Activated gamma-delta T cell (primary cell): ENCODE measurements at places on chromosomes 16 and 17.

GRCh38 chr17:82280537-82280936 lies 7.0 kb upstream of the CSNK1D start:
- no peak for DNase-seq

- DNase-seq = no peak
These were observed 33.7 kb downstream of the IQCK start for GRCh38 chr16:19751478-19752385.

DNA sequence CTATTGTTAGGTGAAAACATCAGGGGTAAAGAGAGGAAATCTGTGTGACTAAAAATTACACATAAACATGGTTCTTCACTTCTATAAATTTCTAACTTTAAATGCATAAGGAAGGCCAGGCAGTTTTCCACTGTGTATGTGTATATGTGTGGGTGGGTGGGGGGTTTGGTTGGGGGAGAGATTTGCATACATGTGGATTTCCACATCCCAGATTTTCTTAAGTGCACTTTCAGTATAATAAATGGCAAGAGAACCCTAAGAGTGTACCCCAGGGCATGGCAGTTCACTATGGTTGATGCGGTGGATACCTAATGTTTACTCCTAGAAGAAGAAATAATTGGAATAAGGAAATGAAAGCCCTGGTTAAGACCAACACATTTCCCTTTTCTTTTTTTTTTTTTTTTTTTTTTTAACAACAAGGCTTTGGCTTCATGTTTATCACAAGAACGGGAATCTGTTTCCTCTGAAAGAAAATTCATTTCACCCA lies 451.8 kb upstream of the CCL2 start:
- DNase-seq = no peak

GRCh38 chr16:65698791-65699321 lies 577.0 kb upstream of the CDH11 start:
- DNase-seq = no peak

- DNase-seq = no peak
These were observed 17.4 kb upstream of the INPP5K start for GRCh38 chr17:1533661-1534325.

- DNase-seq = no peak
These were observed 407.6 kb downstream of the TMEM114 start for GRCh38 chr16:8182761-8183160.

DNA sequence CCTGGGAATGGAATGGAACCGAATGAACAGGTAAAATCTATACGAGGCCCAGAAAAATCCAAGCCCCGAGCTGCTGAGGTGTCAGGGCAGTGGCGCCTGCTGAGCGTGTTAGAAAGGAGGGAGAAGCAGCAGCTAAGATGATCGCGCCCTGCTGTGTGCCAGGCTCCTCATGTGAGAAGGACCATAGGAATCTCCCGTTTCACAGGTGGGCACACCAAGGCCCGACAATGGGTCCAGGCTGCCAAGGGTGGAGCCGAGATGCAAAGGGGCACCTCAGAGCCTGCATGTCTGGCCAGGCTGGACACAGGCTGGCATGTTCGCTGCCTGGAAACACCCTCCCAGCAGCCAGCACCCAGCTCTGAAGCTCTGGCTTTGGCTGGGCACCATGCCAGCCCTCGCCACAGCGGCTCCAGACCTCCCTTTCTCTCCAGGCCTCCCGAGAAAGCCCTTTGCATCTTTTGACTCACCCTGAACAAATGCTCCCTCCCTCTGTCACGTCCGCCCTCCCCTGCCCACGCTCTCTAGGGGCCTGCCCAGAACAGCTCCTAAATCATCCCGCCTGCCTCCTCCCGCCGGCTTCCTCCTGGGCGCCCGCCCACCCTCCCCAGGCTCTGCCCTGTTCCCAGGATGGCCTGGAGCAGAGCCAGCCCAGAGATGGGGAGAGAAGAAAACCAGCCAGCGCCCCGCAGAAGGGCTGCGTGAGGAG lies 217.8 kb upstream of the GSE1 start:
- no peak for DNase-seq

DNA sequence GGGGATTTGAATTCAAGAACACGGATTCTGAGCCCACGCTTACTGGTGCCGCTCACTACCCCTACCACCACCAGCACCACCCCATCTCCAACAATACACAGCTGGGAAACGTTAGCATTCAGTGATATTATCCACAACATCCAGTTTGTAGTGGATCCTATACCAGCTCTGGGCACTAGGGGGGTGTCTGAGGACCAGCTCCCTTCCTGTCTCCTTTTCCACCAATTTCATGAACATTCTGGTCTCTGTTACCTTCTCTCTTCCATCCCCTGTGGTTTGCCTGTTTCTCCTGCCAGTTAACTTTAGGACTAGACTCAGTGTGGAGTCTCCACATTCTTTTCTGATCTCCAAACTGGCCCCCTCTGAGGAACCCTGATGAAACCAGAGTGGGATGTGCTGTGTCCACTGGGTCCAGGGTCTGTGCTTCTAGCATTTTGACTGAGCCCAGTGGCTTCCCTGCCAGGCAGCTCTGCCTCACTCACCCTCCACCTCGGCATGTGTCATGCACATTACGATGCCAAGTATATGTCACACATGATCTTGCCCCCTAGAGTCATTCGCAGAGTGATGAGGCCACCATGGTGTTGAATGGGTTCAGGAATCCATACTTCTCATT lies 187.0 kb upstream of the CDH13 start:
- no peak for DNase-seq

DNA sequence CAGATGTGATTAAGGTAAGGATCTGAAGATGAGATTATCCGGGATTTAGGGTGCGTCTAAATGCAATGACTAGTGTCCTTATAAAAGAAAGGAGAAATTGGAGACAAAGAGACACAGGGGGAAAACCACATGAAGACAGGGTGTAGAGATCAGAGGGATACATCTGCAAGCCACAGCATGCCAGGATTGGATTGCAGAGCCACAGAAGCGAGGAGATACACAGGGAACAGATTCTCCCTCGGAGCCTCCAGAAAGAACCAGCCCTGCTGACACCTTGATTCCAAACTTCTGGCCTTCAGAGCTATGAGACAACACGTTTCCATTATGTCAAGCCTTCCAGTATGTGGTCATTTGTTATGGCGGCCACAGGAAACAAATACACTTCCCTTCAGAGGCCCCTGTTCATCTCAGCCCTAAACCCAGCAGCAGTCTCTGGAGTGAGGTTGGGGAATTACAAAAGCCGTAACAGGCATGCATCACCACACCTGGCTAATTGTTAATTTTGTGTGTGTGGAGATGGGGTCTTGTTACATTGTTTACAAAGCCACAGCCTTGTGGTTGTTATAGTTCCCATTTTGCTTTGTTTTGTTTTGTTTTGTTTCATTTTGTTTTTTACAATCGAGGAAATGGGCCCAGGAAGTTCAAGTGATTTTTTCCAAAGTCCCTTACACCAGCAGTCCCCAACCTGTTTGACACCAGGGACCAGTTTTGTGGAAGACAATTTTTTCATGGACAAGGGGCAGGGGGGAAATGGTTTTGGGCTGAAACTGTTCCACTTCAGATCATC lies 51.6 kb upstream of the LYRM9 start:
- DNase-seq = no peak

DNA sequence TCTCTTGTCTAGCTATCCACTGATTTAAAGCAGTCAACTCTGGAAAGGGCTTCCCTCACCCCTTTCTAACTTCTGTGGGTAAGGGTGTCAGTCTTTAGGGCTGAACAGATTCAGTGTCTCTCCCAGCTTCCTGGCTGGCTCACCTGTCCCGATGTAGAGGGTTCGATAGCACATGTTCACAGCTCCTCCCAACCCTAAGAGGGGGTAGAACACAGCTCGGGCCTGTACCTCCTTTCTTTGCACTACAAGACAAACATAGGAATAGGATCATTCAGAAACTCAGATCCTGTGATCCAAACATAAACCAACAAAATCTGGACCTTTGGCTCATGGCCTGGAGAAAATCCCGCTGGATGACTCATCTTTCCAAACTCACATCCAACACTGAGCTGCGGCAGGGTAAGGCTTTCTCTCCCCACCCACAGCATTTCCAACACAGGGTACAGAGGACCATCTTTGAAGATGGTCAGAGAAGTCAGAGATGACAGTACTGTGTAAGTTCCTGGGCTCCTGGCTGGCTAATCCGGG lies 5.8 kb upstream of the DHRS13 start:
- no peak for DNase-seq

DNA sequence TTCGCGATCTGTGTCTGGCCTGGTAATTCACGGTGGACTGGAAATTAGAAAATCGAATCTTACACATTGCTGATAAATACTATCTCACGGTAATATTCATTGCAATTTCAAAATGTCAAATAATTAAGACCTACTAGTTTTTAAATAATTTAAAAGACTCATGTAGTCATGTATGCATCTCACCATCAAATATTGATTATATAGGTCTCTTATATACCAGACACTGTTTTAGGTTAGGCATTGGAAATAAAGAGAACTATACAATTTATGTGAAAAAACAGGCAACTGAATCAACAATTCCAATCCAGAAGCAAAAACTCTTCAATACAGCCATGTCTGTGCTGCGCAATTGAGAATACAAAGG lies 7.5 kb upstream of the PIRT start:
- DNase-seq = no peak

DNA sequence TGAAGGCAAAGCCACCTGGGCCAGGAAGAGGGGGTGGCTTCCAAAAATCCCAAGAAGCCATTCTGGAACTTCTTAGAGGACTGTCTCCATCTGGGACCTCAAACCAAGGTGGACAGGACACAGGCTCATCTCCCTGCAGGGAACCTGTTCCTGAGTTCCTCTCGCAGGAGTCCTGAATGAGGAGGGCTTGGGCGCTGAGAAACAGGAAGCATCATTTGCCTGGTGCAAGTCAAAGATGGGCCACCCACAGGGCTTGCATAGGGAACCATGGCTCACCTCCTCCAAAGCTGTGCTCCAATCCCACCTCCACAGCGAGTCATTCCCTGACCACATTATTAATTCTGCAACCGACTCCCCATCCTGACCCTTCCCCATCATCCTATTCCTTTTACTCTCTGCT lies 55.0 kb upstream of the RPL38 start:
- no peak for DNase-seq

DNA sequence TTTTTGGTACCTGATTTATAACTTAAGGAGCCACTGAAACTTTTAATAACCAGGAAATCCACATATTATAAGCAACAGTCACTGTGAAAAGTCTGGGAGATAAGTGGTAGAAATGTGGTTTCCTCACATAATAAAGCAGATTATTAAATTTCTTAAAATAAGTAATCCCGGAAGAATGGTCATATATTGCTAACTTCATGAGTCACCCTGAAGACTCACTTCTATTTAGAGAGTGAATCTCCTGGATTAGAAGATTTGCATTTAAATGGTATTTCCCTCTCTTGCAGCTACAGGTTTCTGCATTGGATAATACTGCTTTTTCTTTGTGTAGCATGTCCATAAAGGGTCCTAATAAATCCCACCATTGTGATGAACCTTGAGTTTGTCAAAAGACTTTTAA lies 1286.8 kb upstream of the CDH8 start:
- DNase-seq = no peak

GRCh38 chr17:29331075-29331707 lies 37.2 kb upstream of the NUFIP2 start:
- DNase-seq = no peak

DNA sequence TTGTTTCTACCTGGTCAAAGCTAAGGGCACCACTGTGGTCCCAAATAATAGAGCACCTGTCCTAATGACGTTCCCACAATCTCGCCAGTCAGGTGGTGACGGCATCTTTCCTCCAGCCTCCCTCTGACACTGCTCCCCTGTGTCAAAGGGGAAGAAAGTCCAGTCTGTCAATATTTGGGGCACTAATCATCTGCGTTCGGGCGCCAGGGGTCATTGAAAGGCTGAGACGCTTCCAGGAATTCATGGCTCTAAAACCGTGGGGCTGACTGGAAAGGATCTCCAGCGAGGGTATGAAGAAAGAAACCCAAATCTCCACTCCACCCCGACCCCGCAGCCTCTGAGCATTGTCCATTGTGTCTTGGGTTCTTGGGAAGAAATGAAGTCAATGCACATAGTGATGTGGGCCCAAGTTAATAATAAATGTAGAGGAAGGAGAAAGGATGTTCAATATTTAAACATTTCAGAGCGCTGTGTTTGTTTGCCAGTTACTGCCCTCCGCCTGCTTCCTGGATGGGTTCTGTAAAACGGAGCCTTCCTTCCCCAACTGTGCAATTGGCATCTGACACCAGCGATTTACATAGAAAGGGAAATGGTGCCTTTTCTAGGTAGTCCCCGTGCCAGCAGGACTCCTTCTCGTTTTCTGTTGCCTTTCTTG lies 103.2 kb downstream of the SOCS1 start:
- no peak for DNase-seq

GRCh38 chr16:85862476-85863383 lies 36.2 kb upstream of the IRF8 start:
- no peak for DNase-seq

DNA sequence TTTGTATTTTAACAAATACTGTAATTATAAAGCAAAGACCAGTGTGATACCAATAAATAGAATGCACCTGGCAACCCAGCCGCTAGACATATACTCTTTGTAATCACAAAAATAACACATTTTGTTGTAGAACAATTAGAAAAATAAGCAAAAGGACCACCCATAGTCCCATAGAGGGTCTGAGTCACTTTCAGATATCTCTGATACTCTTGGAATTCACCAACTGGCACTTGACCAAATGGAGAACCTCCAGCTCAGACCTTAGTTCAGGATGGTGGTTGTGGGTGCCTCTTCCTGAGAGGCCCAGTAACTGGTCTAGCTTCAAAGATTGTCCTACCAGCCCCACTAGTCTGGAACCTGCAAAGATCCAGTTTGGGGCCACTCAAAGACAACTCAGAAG lies 789 bp upstream of the TERF2 start:
- no peak for DNase-seq

DNA sequence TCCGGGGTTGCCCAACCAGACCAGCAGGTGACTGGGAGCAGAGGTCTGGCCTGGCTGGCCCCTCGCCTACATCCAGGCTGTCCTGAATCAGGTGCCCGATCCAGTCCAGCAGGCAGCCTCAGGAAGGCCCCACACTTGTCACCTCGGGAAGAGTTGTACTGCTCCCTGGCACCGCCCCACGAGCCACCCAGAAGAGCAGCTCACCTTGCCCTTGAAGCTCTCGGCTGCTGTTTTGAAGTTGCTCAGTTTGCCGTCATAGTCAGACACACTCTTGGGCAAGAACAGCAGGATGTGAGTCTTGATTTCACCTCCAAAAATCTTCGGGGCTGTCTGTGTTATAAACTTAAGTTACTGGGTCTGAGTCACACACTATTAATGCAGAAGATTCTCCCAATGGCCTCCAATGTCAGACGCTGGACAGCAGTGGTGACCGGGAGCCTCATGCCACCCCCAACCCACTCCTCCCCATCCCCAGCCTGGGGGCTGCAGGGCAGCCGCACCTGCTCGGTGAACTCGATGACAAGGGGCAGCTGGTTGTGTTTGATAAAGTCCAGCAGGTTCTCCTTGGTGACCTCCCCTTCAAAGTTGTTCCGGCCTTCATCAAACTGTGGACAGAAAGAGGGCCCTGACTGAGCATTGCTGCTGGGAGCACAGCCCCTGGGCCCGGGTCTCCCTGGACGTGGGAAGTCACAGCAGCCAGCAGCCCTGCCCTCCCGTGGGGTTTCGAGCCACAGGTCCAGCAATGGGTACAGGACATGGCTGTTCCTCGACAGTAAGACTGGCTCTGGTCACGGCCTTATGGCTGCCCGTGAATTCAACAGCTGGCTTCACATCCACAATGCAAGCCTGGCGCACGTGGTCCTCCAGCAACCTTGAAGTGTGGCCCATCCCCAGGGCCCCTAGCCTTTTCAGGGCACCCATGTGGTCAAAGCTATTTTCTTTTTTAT lies 12.2 kb upstream of the PPP1R27 start:
- DNase-seq = no peak
